CD4-positive, alpha-beta T cell treated with Interleukin-4 for 1 hour (primary cell): ENCODE measurements at places on chromosomes 13 and 19.

DNA sequence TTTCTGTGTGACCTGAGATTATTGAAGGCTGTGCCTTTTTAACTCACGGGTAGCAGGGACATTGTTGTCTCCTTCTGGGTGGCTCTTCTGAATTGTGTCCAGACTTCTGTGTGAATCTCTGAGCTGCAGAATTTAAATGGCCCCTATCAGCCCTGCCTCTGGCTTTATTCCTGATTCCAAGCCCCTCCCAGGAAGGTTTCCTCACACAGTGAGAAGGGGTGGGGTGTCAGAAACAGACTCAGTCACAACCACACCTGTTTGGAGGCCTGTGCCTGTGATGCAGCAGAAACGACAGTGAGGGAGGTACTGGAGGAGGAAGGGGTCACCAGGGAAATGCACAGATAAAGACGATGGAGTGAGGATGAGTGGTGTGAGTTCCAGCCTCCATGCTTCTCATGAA lies at the start of gene CLC:
CLC (minus strand) TSS at position 139 of the 400 bp plus-strand sequence; CDS start at position 62, 77 bp downstream.
- no peak for DNase-seq

- DNase-seq, result no peak
Measured at GRCh38 chr13:94666065-94666464, 46.3 kb downstream of the SOX21 start.

GRCh38 chr19:4380254-4380727 lies 20.1 kb downstream of the SH3GL1 start:
- DNase-seq, result peak; percentile 62

DNA sequence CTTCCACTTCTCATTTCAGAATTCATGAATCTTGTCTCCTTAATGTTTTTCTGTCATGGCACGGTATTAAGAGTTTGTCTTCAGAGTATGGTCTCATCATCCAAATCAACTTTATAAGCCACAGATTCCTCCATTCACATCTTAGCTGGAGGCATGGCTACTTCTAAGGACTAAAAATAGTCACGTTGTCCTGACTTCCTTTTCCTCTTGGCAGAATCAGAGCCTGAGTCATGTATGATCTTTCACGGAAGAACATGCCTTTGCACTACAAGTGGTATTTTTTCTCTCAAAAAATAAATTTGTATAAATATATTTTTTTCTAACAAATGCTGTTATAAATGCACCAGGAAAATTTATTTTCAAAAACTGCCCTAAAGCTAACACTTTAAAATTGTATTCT lies 71.4 kb downstream of the ALOX5AP start:
- no peak for DNase-seq

DNA sequence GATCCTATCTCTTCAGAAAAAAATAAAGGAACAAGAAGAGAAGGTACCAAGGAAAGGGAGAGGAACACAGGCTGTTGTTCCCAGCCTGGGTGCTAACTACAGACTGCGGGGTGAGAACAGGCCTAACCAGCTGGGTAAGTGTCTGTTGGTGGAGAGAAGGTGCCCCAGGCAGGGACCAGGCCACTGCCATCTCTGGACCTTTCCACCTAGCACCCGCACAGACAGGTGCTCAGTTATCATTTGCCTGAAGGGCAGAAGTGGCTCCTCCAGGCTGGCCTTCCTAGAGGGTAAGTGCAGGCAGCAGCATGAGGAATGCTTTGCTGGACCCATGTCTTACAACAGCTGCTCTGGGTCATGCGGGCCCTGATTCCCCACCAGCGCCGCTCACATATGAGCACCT lies 10.1 kb downstream of the DNMT1 start:
- no peak for DNase-seq

GRCh38 chr19:15265850-15266248 lies 33.6 kb upstream of the EPHX3 start:
- no peak for DNase-seq

- DNase-seq, result peak; percentile 4
Measured at GRCh38 chr13:45718063-45718462, 15.9 kb downstream of the CBY2 start.

- DNase-seq, result no peak
Measured at GRCh38 chr13:69737129-69737935, 370.3 kb upstream of the ATXN8OS start.

DNA sequence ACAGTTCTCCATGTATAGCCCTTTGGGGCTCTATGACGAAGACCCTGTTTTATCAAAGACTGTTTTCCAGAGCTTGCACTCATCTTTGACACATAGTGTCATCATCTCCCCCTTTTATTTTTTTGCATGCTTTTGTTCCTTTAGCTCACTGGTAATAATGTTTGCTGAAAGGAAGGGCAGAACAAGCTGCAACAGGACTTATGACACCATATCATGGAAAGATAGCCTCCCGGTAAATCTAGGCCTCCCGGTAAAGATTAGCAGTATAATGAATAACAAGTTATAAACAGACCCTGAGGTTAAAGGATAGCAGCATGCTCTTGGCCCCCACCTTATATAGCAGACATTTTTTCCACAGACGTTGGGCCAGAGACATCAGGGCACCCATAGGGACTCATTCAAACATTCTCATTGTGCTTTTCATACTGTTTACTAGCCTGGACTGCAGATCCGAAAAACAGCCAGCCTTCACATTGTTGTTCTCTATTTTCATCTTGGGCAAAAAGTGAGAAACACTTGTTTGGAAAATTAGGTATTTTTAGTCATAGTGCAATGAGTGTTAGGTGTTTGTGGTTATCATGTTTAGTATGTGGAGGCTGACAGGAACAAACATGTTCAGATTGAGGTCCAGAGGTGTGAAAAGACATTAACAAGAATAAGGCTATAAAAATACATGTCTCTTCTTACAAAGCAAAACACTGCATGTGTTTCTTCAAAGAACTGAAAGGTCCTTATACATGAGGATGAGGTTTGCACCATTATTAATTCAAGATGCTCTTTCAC lies 136.9 kb upstream of the SPRY2 start:
- DNase-seq, result no peak

DNA sequence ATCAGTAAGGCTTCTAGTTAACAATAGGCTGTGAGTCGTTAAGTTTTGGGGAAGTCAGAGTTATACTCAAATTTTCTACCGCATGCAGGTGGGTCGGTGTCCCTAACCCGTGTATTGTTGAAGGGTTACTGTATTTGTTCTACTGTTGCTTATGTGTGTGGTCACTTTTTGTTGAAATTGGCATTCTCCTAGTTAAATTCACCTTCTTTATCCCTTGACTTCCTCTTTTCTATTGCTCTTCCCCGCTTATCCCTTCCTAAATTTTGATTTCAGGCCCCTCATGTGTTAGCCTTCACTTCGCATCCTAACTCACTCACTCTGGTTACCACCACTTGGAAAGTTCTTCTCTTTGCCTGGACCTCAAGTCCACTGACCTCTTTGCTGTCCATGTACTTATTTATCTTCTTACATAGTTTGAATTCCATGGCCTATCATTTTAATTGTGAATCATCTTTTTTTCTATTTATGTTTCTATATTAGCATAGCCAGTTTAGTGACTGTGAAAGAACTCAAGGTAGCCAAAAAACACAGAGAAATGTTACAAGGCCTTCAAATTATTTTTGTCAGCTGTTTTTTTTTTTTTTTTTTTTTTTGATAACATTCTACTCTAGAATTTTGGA lies 52.9 kb downstream of the NDFIP2 start:
- DNase-seq, result no peak

DNA sequence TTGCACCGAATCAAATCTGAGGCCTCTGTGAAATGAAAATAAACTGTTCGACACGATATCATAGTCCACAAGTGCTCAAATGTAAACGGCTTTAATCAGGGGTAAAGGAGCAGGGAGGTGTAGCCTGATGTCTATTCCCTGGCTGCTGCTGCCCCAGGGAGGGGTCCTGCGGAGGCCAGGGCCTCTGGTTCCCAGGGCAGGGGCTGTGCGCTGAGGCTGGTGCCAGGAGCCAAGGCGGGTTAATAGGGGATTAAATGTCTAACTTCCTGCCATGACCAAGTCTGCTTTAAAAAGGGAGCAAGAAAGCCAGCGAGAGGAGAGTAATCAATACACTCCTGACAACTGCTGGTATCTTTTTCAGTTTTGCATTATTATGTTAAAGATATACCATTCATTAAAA lies 59.4 kb downstream of the ZNF536 start:
- DNase-seq, result no peak

DNA sequence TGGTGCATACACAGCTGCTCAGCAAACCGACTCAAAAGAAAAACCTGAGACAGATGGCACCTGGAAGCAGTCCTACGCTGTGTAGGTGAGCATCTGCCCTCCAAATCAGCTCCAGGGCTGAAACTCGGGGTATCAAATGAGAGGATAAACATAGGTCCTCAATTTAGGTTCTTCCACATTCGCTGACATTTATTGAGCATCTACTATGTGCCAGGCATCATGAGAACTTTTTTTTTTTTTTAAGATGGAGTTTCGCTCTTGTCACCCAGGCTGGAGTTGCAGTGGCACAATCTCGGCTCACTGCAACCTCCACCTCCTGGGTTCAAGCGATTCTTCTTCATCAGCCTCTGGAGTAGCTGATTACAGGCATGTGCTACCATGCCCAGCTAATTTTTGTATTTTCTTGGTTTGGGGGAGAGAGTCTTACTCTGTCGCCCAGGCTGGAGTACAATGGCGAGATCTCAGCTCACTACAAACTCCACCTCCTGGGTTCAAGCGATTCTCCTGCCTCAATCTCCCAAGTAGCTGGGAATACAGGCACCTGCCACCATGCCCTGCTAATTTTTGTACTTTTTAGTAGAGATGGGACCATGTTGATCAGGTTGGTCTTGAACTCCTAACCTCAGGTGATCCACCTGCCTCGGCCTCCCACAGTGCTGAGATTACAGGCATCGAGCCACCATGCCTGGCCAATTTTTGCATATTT lies 13.4 kb downstream of the QPCTL start:
- no peak for DNase-seq

- DNase-seq, result no peak
Measured at GRCh38 chr19:19214892-19215291, 3.1 kb downstream of the NCAN start.

DNA sequence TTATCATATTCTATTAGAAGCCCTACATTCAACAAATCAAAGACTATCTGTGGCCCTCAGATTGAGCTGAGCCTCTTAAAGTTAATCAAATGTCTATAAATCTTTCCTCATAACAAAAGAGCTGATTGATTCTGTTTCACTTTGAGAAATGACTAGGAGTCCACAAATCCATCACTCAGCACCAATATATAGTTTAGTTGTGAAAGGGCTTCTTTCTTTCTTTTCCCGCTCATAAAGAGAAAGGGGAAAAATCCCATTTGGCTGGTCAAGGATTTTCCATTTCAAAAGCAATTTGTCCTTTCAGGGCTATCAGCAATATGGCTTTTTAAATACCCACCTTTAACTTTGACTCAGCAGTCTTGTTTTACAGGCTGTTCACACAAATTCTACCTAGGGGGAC lies 408.5 kb upstream of the PCDH20 start:
- no peak for DNase-seq

GRCh38 chr13:21833921-21834320 lies 163.0 kb downstream of the FGF9 start:
- no peak for DNase-seq

DNA sequence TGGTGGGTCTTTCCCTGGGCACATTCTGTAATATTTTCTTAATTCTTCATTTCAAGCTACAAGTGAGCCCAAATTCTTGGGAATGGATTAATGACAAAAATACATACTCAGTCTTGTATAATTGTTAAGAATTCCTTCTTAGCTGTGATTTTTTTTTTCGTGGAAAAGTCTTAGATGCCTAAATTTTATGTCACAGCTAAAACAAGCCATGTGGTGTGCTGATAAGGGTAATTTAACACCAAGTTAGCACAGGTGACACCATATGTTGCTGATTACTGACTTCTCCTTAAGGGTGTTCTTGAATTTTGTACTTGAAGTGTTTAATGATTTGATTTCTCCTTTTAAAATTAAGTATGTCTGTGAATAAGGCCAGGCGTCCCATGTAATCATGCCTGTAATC lies 29.3 kb downstream of the WDFY2 start:
- no peak for DNase-seq

DNA sequence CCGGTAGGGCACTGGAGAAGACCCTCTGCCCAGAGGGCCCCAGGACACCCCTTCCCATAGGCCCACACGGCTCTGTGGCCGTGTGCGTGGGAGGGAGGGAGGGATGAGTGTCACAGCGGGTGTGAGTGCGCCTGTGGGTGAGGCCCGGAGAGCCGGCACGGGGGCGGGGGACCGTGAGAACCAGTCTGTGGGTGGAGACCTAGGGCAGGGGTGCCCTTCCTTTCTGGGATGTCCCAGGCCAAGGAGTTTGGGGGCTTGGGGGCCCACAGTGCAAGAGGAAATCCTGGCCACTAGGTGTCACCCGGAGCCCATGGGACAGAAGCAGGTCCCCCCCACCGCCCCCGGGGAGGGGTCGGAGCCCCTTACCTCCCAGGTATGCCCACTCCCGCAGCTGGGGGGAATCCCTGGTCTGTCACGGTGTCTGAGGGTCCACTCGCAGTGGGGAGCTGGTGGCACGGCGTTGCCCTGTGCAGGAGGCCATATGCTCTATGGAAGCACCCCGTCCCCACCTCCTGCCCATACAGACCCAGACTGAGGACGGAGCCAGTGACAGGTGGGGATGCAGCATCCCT lies 16.0 kb upstream of the SLC7A10 start:
- peak; percentile 60 for DNase-seq

GRCh38 chr13:75839406-75839805 lies 203.3 kb downstream of the LMO7 start:
- no peak for DNase-seq

- no peak for DNase-seq
Measured at GRCh38 chr13:72823724-72824123, 41.8 kb downstream of the PIBF1 start.

DNA sequence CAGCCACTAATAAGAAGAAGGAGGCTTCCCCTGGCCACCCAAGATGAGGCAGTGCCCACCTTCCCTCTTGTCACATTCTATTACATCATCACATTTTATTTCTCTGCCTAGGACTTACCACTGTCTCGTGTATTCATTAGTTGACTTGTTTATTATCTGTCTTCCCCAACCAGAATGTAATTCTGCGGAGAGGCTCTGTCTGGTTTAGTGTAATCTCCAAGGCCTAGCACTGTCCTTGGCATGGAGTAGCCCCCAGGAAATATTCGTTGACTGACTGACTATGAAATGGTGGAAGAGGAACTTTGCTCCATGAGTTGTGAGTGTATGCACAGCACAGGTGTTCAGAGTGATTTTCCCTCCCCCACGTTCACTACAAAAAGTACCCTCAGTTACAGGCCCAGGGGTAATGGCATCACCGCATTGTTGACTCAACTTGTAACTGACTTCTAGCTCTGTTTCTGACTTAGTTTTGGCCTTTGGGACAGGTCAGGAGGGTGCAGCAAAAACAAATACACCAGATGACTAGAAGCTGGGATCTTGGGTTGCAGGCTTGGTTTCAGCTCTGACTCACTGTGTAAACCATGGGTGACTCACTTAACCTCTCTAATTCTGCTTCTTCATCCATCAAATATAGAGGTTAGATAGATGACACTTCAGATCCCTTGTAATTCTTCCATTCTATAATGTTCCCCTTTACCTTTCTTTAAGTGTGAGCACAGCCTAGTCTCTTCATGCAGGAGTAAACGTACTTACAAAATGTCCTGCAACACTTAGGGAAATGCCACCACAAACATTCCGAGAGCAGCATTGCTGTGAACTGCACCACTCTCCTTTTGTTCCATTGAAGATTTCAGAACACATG lies 229.7 kb downstream of the KCNRG start:
- DNase-seq, result peak; percentile 43
